ENCODE measurements at places on chromosomes 3 and 15.

- no peak for DNase-seq
Observed at GRCh38 chr15:101111570-101112262, 140.1 kb downstream of the CHSY1 start.

DNA sequence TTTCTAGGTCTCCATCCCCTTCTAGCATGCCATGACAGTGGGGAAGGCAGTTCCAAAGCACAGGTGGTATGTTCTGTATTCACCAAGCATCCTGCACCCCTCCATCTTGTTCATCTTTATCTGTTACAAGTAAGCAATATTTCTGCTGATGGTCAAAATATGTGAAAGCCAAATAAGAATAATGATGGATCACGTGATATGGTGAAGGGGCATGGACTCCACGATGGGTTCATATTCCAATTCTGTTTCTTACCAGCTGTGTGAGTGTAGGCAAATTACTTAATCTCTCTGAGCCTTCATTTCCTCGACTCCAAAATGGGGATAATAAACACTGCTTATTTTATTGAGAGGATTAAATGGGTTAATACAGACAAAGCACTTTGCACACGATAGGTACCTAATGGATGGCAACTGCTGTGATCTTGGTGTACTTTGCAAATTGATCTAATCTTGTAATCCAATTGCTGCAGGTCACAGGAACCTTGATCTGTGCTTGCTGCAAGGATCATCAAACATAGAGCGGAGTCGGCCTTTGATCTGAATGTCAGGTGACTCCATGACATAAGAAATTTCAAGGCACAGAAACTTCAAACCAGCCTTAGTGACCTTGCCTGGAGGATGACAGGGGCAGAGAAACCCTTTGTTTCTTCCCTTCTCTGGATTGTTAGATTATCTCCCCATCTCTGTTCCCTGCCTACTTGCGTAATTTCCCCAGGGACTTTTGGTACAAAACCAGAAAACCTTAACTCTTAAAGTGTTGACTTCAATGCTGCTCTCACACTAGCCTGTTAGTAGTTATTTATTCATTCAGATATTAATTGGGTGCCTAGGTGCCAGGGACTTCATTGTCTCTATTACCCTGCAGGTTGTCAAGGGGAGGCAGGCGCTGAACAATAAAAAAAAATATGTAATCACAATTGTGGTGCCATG, 25.8 kb downstream of the SIAH2 start:
- DNase-seq = no peak

DNA sequence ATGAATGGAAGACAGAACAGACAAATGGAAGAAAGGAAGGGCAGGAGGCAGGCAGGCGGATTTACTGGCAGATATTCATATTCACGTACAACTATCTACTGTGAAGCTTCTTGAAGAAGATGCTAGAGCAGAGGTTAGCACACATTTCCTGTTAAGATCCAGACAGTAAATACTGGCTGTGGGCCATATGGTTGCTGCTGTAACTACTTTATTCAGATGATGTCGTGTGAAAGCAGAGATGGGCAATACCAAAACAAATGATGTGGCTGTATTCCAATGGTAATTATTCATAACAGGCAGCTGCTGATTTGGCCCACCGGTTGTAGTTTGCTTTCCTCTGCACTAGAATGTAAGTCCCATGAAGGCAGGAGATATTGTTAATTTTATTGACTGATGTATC, 115.7 kb upstream of the PRTG start:
- DNase-seq = no peak

- DNase-seq = no peak
Observed at GRCh38 chr15:101528917-101529299, 39.4 kb upstream of the PCSK6 start.

DNA sequence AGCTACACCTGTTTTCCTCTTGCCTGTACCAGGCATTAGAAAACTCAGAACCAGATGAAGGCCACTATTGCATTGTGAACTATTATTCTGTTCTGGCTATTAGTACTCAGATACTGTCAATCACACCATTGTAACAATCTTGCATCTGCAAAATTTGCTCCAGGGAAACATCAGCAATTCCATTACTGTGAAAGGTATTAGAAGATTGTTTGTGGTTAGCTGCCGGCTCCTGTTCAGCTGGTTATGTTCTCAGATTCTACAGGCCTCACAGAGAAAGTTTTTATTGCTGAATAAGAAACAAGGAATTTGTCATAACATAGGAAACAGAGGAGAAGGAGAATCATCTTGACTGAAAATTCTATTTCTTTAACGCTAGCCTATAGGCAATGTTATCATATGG, 179.9 kb downstream of the PLOD2 start:
- DNase-seq = no peak

All from T-helper 17 cell (primary cell).